ENCODE measurements at places on chromosomes 1 and 21.

- DNase-seq, result peak; percentile 98
Measured at GRCh38 chr21:46048926-46049889, 48.7 kb upstream of the COL6A2 start.

GRCh38 chr21:34928637-34929036 is 120.5 kb downstream of the RUNX1 start:
- no peak for DNase-seq

DNA sequence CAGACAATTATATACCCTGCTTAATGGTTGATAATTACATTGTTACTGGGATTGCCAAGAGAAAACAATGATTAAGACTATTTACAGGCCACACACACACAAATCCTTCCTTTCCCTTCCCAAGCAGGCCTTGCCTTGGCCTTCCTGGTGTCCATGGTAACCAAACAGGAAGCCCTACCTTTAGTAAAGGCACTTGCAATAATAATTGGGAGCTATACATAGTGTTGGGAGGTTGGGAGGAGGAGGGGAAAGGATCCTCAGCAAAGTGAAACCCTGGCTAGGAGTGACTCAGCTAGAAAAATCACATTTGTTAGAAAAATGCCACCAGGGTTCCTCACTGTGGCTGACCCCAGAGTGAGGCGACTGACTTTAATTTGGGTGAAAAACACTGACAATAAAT is 122.3 kb upstream of the ADAR start:
- peak; percentile 74 for DNase-seq

DNA sequence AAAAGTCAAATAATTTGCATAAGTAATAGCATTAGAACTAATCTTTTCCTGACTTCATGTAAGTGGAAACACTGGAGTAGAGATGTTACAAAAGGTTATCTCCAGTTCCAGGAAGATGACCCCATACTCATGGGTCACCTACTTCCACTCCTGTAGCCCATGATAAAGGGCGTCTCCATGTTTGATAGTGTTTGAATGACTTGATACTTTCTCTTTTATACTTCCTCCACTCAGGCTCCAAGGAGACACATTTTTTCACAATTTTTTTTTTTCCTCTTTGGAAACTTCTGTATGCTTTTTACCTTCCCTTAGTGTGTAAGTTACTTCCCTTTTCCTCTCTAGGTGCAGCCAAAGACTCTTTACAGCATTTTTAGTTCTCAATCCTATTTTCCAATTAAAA is 382.1 kb upstream of the B3GALT2 start:
- DNase-seq, result no peak

DNA sequence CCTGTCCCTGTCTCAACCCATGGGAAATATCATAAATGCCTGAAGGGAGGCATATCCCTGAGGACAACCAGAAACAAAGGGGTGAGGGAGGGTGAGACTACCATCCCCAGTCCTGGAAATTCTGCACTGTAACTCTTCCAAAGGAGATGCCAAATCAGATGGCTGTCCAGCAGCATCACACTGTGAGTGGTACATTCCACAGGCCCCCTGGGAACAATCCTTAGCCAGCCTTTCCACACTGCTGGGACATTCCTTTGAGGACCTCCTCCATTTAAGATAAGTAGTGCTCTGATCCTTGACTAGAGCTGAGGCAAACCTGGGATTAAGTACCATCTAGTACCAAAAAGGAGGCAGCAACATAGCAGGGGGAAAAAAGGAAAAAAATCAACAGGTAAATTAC is 10.7 kb downstream of the IVL start:
- no peak for DNase-seq

DNA sequence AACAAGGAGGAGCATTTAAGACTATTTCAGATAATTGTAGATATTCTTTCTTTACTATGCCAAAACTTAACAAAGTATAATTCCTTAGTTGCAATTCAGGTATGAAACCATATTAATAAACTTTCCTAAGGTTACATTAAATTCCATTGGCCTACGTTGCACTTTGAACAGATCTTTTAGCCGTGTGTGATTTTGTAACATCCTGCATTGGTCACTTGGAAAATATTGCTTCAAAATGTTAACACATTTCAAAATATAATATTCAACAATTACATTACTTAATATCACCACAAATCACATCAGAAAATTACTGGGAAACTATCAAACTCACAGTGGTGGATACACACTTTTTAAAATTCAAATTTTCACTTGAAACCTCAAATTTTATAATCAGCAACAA is 20.2 kb downstream of the ETS2 start:
- no peak for DNase-seq
